ENCODE measurements at places on chromosomes 1 and 21.
A peak's percentile ranks its signal among the peaks of the same experiment; 100 is the strongest.

DNA sequence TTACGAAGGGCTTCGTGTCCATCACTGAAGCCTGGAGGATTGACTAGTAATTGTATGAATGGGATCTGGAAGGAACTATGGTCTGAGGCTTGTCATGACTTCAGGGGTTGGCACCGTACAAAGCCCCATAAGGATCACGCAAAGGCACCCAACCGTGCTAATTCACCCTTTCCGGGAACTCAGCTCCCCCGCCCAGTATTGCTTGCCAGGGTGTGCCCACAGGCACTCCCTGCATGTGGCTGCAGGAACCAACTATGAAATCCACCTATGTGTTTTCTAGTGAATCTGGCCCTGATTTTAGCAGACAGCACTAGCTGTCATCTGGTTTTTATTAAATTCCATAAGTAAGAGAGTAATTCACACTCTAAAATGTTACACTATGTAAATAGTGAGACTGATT lies 139.2 kb downstream of the TM2D1 start:
- DNase-seq: peak; percentile 51

DNA sequence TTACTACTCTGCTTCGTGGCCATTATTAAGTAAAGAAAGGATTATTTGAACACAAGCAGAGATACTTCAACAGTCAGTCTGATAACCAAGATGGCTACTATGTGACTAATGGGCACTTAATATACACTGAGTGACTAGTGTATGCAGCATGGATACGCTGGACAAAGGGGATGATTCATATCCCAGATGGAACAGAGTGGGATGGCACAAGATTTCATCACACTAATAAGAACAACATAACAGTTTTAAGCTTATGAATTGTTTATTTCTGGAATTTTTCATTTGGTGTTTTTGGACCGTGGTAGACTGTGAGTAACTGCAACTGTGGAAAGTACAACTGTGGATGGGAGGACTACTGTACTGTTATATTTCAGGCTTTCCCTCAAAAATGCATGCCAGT lies 9.4 kb downstream of the ZCCHC17 start:
- DNase-seq: no peak

GRCh38 chr1:37474046-37474696 lies at the start of gene ZC3H12A:
ZC3H12A (plus strand) TSS chr1:37474580; CDS start chr1:37475497, 917 bp downstream.
- DNase-seq: peak; percentile 94

GRCh38 chr1:112060261-112060660 lies 70.8 kb upstream of the KCND3 start:
- DNase-seq: no peak

DNA sequence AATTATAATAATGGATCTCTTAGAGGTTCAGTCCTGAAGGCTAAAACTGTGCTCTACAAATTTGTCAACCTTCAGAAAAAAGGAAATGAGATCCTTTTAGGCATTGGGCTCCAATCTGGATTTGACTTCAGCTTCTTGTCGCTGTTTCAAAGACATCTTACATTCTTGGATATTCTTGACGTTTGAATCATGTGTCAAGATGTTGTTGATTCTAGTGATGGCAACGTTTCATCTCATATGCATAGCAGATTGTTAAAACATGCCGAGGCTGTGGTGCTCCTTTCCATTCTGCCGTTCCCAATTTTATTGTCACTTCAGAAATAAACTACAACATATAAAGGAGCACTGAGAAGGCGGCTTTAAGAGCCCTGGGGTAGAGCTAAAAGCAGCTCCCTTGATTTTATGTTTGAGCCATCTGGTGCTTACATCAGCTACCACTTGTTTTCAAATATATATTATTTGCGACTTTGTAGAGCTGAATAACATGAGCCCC lies 467.6 kb upstream of the ZRANB2 start:
- DNase-seq: no peak

- no peak for DNase-seq
Observed at GRCh38 chr1:37073854-37074379, 39.6 kb upstream of the GRIK3 start.

GRCh38 chr1:229411434-229412055 lies 22.3 kb downstream of the ACTA1 start:
- no peak for DNase-seq

DNA sequence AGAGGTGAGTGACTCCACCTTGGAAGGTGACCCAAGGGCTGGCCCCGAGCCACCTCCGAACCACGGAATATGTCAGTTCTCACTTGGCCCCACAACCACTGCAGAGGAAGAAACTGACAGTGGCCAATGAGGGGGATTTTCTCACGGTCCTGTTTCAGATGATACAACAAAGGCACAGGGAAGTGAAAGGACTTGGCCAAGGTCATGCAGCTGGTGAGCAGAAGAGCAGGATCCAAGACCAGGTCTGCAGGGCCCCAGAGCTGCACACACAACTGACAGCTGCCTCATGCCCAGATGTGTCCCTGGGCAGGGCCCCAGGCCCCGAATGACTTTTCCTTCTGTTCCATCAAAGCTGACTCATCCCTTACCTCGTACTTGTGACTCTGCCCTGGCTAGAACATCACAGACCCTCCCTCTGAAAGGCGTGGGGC lies 25.8 kb upstream of the EVA1B start:
- no peak for DNase-seq

DNA sequence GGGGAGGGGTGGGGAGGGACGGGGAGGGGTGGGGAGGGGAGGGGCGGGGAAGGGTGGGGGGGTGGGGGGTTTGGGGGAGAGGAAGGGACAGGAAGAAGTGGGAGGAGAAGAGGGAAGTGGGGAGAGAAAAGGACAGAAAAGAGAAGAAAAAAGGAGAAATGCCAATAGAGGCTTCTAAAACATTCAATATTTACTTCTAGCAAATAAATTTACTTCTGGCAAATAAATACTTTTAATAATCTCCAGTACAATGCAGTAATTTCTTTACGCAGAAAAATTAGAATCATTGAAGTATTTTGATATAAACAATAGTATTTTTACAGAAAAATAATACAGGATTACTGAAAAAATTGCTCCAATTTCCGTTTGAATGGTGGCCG lies 9.4 kb upstream of the GPR161 start:
- no peak for DNase-seq

Data from colonic mucosa (tissue), 4 donors.